ENCODE measurements at places on chromosomes 12 and 14. TPM values are rescaled to one million over a fixed set of nuclear protein-coding genes. Genes with fewer than 3 reads are reported as not detected.

DNA sequence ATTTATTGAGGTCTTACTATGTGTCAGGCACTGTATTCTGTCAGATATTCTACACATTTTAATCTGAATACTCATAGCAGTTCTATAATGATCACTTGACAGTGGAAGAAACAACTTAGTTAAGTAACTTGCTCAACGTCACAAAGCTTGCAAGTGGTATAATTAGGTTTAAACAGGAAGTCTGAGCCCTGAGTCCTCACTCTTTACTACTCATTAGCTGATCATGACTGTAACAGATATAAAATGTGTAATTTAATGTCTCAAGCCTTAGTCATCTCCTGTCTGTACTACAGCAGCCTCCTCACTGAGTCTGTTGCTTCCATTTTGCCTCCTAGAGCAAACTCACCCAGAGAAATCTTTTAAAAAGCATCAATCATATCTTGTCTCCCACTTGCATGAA, 38.9 kb downstream of the PPP4R4 start:
- no peak for DNase-seq

DNA sequence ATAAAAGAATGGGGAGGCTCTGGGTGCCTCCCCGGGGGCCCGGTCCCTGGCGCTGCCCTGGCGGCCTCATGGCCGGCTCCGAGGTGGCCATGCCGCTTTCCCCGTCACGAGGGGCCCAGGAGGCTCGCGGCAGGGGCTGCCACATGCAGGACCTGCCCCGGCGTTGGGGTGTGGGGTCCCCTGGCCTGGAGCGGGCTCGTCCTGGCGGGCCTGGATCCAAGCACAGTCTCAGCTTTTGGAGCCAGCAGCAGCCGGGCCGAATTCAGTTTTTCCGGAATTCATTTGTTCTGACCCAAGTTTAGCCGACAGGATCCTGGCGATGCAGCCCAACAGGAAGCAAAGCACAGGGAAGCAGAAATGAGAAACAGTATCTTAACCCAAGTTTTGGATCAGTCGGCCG, 26.4 kb upstream of the AEBP2 start:
- no peak for DNase-seq

- no peak for DNase-seq
These were observed 393.8 kb downstream of the NPAS3 start for GRCh38 chr14:33332497-33332896.

DNA sequence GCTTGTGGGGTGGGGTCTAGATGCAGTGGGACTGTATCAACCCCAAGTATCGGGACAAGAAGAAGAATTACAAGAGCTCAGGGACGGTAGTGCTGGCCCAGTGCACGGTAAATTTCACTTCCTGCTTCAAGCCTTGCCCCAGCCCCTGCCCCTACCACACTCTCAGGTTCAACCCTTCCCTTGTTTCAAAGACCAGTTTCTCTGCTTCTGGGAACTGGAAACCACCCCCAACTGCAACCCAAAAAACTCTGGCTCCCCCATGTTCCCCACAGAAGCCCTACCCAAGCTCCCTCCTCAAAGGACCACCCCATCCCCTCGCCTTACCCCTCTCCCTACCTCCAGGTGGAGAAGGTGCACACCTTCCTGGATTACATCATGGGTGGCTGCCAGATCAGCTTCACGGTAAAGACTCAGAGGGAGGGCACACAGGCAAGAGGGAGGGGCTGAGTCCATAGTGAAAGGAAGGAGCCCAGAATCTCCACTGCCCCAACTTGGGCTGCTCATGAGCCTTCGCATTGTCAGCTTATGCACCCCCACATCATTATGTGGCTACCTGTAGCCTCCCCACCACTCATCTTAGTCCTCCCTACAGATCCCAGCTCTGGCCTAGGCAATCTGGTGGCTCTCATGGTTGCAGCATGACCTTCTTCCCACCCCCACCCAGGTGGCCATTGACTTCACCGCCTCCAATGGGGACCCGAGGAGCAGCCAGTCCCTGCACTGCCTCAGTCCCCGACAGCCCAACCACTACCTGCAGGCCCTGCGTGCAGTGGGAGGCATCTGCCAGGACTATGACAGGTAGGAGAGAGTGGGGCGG, 4.3 kb downstream of the CPNE6 start:
- no peak for DNase-seq

GRCh38 chr12:132604151-132604618, 6.2 kb downstream of the LRCOL1 start:
- DNase-seq: peak; percentile 68

- no peak for DNase-seq
These were observed 103.6 kb upstream of the CCDC91 start for GRCh38 chr12:28086521-28087155.

DNA sequence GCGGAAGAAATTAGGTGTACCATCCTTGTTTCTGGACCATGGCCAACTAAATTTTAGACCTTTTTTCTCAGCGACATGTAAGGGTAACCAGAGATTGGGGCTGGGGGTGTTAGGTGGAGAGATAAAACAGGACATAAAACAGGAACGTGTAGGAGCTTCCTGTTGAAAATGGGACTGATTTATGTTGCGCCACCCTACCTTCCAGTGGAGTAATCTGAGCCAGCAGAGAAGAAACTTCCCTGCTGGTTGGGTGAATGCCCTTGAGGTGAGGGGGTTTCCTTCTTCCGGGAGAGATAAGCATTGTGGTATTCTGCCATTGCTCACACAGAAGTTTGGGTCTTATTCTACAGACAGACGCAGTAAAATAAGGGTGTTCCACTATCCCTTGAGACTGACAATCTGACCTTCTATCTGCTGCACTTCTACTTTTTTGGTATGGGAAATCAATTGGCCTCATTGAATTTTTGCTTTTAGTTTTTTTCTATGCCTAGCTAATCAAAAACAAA, 417.6 kb downstream of the PCNX1 start:
- DNase-seq: peak; percentile 56

- no peak for DNase-seq
These were observed 11.6 kb upstream of the UNC119B start for GRCh38 chr12:120698665-120699064.

DNA sequence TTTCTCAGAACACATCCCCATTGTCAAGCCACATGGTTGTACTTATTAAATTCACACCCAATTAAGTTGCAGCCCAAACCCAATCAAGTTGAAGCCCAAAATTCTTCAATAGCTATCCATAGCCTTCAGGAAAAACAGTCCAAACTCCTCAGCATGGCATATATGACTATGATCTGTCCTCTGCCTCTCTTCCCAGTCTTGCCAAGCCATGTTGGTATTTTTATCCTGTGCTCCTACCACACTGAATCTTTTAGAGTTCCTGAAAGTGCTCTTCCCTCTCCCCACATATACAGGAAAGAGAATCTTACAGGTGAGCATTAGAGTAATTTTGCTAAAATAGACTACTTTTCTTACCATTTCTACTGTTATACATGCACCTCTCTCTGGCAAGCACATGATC, 834.9 kb downstream of the RPS29 start:
- no peak for DNase-seq

- DNase-seq: no peak
These were observed 4.5 kb downstream of the EDDM3A start for GRCh38 chr14:20750194-20750593.

DNA sequence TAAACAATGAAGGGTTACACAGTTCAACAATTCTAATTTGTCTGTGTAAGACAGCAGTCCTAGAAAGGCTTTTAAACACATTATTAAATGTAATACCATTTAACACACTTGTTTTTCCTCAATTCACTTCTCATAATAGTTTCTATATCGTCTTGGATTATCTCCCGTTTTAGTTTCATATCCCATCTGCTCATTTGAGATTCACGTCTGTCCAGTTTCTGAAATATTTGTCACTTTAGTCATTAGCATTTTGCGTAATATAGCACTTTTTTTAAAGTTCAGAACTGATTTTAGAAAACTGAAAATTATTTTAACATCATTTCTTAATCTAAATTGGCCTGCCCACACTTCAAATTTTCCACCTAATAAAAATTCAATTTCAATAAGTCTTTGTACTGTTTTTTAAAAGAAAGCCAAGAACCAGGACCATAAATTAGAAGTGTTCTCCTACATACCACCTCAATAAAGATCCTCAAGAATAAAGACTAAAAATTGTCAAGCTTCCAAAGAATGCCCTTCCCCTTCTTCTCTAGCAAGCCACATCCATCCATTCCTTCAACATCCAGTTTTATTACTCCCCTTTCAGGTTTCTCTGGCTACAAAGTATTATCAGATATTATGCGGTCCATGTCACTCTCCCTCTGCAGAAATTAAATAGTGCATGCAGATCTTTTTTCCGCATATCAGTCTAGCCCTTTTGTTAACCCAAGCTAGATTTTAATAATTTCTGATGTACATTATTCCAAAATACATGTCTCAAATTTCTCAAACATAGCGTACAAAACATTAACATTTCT, 11.9 kb downstream of the MED13L start:
- DNase-seq: no peak

GRCh38 chr12:117188961-117189724, 1.1 kb downstream of the FBXO21 start:
- peak; percentile 68 for DNase-seq

- no peak for DNase-seq
These were observed 49.5 kb upstream of the POC1B start for GRCh38 chr12:89575374-89575773.

- DNase-seq: no peak
These were observed 1818.9 kb upstream of the FLRT2 start for GRCh38 chr14:83711046-83711445.

DNA sequence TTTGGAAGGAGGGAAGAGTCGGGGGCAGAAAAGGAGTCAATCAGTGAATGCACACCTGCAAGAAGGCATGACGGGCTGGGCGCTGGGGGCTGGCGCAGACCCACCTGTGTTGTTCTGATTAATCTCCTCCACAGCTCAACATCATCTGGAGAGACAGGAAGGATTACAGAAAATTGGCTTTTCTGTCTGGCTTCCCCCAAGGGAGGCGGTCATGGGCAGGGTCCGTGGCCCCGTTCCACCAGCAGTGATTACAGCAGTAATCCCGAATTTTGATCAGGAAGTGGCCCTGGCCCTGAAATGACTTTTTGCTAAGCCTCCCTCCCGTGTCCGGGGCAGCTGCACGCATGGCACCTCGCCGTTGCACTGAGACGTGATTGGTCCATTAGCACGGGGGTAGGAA, 24.4 kb upstream of the GALNT9 start:
- no peak for DNase-seq

GRCh38 chr12:116123451-116124258, 153.8 kb downstream of the MED13L start:
- peak; percentile 60 for DNase-seq

DNA sequence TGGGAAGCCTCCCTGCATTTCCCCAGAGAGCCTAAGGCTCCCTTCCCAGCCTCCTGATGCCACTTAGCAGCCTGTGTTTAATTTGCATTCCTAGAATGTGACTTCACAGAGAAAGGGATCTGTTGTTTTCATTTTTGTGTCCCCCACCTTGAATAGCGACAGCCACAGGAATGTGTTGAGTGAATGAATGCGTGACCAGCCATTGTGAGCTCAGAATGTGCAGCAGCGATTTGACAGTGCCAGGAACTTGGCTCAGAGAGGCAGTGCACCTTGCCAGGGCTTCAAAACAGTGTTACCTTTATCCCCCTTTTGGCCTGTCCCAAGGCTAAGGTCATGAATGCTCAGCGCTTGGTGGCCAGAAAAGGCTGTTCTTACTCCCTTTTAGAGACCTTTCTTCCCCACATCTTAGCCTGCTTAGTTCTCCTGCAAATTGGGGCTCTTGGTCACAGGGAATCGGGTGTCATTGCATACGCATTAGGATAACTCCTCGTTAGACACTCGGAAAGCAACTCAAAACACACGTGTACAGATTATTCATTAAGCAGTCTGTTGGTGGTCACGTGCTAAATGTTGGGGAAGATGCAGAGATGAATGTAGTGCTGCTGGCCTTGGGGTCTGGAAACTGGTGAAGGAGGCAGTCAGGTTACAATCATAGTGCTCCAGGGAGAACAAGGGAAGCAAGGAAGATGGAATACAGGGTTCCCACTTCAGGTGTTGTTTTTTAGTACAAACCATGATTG, 9.8 kb downstream of the NTF3 start:
- peak; percentile 77 for DNase-seq

- peak; percentile 94 for DNase-seq
These were observed 14.5 kb downstream of the OAS2 start for GRCh38 chr12:112992541-112993398.

- DNase-seq: no peak
These were observed 47.5 kb downstream of the BEGAIN start for GRCh38 chr14:100539766-100540140.

GRCh38 chr12:63036216-63036973, 101.4 kb upstream of the PPM1H start:
- DNase-seq: no peak

GRCh38 chr14:35068238-35069012, 22.4 kb downstream of the FAM177A1 start:
- no peak for DNase-seq

DNA sequence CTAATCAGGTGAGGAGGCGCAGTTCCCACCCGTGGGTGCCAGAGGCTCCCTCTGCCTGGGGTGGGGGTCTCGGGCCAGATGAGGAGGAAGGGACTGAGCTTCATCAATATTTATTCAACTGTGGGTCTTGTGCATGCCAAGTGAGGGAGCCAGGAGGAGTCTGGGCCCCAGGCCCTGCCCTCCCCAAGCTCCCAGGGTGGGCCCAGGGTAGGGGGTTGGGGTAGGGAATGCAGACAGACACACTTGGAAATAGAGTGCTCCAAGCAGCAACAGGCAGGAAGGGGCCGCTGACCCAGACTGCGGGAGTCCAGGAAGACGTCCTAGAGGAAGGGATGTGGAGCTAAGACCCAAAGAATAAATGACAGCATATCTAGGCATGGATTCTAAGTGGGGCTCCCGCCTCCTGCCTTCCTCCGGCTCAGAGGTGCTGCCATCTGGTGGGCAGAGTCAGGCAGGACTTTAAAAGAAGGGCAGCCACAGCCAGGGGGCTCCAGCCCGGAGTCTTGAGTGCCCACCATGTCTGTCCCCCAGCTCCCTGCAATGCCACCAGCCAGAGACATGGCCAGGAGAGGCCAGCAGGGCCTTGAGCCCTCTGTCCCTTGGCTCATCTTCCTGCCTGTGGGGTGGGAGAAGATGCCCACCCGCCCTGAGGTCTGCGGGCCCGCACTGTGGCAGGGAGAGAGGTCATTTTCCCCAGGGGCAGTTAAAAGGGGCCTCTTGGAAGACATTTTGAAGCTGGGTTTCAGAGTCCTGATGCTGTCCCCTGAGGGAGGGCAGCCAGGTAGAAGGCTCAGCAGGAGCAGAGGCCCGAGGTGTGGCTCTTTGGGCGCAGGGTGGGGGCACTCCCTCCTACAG, 70.1 kb downstream of the PHETA1 start:
- DNase-seq: peak; percentile 97

GRCh38 chr12:76777765-76778216, 13.9 kb downstream of the ZDHHC17 start:
- no peak for DNase-seq

KRT74 gene
- total RNA-seq: not detected

OR10AD1 gene
- total RNA-seq: not detected

ZDHHC22 gene
- total RNA-seq: 1.9 TPM

KRT85 gene
- not detected for total RNA-seq

MIP gene
- not detected for total RNA-seq

OR6C2 gene
- total RNA-seq: not detected

VRTN gene
- 61.8 TPM for total RNA-seq

ACRBP gene
- 3.9 TPM for total RNA-seq

NINJ2 gene
- 6.2 TPM for total RNA-seq

SIX6 gene
- total RNA-seq: not detected

Measured in endodermal cell (in vitro differentiated cells).